ENCODE measurements at places on chromosomes 6 and 20.

DNA sequence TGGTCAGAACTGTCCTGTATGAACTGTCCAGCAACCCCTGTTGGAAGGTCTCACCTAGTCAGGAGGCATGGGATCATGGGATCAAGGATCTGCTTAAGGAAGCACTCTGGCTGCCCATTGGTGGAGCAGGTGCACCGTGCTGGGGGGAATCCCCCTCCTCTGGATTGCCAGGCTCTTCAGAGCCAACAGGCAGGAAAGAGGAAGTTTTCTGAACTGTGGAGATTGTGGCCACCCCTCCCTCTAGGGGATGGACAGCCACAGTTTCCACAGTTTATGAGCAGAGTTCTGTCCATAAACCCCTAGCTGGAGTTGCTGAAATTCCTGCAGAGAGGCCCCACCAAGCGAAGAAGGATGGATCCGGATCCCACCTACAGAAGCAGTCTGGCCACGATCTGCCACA is 13.0 kb upstream of the HLA-DQB1 start:
- DNase-seq = no peak

DNA sequence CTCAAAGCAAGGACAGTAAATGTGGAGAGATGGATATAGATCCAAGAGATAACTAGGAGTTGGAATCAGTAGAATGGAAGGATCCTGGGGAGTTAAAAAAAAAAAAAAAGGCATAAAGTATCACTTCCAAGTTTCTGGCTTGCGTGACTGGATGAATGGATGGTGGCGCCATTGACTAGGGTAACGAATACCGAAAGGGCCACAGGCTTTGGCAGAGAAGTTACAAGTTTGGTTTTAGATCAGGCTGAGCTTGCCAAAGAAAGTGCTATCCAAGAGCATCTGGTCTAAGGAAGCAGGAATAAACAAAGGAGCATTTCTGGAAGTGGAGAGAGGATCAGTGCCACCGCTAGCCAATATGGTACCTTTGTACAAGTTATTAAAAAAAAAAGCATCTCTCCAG is 17.5 kb downstream of the L3MBTL1 start:
- no peak for DNase-seq

- DNase-seq = no peak
Measured at GRCh38 chr20:63337786-63338420, 23.2 kb downstream of the CHRNA4 start.

DNA sequence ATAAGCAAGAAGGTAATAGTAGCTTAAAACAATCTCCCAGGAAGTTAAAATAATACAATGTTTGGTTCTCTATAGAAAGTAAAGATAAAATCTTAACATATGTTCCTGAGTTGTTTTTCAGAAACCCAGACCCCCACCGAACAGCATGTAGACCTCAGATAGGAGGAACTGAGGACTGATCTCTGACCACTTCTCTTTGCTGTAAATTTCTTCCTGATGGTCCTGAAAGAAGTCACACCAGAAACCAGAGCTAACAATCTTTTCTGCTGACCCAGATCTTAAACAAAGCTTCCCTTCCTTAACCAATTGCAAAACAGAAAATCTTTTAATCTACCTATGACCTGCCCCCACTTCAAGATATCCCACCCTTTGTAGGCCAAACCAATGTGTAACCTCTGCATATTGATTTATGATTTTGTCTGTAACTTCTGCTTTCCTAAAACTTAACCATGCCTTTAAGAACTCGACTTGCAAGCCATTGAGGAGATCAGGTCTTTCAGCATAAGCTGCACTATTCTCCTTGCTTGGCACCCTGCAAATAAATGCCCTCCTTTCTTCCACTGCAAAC is 21.9 kb upstream of the BEND6 start:
- no peak for DNase-seq

GRCh38 chr20:39913274-39913673 is 775.8 kb downstream of the MAFB start:
- no peak for DNase-seq

- no peak for DNase-seq
Measured at GRCh38 chr20:58722877-58723627, 30.5 kb downstream of the NPEPL1 start.

- DNase-seq = no peak
Measured at GRCh38 chr20:41697861-41698559, 79.8 kb upstream of the CHD6 start.

GRCh38 chr6:73691512-73691911 is 4.5 kb upstream of the CD109 start:
- no peak for DNase-seq

DNA sequence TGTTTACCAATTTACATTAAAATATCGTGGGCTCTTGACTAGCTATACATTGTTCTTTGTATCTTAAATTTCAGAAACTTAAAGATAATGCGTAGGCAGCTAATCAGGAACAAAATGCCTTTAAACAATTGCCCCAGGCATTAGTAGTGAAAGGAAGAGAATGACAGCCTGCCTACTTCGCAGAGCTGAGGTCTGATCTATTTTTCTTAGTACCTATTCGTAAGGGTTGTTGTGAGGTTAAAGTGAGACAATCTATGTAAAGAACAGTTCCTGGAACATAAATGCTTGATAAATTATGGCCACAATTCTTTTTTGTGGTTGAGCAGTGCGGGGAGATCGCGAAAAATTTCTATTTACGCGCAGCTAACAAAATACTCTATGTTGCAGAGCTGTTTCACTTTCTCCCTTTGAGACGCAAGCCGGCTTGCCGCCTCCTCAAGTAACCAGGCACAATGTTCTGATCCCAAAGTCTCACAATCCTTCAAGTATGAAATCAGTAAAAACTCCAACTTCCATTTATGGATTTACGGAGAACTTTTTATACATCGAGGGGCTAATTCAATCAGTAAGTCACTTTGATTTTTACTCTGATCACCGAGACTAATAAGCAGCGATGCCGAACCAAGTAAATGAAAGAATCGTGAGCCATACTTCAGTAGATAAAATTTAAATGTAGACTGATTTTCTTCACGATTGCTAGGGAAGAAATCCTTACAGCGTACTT is 878 bp upstream of the PNRC1 start:
- no peak for DNase-seq

- no peak for DNase-seq
Measured at GRCh38 chr6:120202878-120203277, 853.3 kb upstream of the MAN1A1 start.

GRCh38 chr6:129236001-129236517 is 353.1 kb downstream of the LAMA2 start:
- DNase-seq = no peak

- no peak for DNase-seq
Measured at GRCh38 chr6:105501246-105501645, 98.4 kb upstream of the PREP start.

DNA sequence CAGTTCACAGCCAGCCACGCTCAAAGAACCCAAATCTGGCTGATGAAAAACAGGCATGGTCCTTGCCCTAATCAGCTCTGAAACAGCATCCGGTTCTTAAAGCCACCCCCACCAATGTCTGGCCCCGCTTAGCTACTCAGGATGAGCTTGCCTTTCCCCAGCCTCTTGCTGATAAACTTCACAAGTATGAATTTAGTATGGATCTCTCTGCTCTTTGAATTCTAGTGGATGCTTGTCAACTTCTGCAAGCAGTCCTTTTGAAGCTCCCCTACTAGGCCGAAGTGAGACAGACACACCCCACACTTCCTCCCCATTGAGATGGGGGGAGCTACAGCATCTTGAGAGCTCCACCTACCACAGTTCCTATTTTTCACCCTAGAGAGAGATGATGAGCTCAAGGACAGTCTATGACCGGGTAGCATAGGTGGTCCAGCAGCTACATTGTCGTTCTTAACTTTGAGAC is 36.7 kb downstream of the EBF4 start:
- DNase-seq = no peak

GRCh38 chr6:143896126-143896860 is 32.0 kb downstream of the ZC2HC1B start:
- no peak for DNase-seq

- peak; percentile 20 for DNase-seq
Measured at GRCh38 chr6:55255113-55255512, 72.2 kb upstream of the GFRAL start.

GRCh38 chr6:36834576-36835341 is 4.5 kb downstream of the CPNE5 start:
- no peak for DNase-seq

DNA sequence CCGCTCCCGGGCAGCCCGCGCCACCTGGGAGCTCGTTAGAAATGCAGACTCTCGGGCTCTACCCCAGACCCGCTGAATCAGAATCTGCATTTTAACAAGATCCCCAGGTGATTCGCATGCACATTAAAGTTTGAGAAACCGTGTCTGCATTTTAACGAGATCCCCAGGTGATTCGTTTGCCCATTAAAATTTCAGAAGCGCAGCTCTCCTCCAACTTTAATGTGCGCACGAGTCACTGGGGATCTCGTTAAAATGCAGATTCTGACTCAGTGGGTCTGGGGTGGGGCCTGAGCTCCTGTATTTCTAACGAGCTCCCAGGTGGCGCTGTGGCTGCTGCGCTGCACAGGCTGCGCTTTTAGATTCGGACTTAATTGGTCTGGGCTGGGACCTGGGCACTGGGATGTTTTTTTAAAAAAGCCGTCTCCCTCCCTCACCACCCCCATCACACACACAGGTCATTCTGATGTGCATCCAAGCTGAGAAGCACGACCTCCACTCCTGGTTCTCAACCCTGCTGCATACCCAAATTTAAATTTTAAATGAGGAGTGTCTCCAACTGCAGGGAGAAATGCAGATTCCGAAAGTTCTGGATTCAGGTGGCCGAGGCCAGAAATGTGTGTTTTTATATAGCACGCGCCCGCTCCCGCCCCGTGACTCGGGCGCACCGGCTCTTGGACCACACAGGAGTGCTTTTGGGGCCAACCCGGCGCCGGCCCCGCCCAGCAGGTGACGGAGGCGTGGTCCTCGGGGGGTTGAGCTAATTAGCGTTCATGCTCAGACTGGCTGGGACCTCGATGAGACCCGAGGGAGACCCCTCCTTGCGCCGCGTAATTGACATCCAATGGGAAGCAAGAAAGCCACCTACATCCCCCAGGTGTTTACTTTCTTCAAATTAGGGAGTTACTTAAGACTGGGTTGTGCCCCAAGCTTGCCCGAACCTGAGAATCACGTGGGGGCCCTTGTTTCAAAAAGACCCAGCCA is 85.8 kb downstream of the ZFP64 start:
- no peak for DNase-seq

- no peak for DNase-seq
Measured at GRCh38 chr6:8080362-8081151, 16.4 kb upstream of the BLOC1S5 start.

DNA sequence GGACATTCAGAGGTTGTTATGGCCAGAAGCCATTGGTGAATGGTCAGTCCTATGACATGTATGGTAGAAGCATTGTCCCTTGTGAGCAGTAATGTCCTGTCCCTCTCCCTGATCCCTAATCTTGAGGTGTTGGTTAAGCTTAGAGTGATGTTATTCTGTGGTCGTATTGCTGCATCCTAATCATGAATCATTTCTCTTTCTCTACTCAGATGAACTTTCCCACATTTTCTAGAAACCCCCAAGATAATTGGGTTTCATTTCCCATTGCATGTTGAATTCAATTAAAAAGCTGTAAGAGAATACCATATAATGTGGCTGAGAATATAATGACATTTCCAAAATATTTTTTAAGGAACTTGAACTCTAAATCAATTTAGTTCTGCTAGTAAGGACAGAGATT is 175.1 kb downstream of the PLCB4 start:
- no peak for DNase-seq

GRCh38 chr6:33725222-33725621 is 13.7 kb upstream of the UQCC2 start:
- DNase-seq = no peak

DNA sequence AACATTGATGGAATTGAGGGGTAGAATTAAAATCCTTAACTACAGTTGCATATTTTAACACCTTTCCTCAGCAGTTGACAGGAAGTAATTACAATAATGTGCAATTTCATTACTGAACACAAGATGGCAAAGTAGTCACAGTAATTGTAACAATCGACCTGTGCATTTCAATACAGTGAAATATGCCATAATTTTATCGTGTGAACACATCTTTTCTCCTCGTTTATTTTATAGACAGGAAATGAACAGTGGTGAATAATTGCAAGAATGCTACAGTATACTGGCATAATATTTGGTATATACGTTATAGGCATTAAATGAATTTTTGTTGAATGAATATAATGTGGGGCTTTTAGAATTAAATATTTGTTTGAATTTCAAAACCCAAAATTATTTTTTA is 25.0 kb downstream of the CYB5R4 start:
- DNase-seq = no peak

Data from NCI-H510A (cell line).